Lung (tissue), 17 donors: ENCODE measurements at places on chromosomes 3 and 15.

DNA sequence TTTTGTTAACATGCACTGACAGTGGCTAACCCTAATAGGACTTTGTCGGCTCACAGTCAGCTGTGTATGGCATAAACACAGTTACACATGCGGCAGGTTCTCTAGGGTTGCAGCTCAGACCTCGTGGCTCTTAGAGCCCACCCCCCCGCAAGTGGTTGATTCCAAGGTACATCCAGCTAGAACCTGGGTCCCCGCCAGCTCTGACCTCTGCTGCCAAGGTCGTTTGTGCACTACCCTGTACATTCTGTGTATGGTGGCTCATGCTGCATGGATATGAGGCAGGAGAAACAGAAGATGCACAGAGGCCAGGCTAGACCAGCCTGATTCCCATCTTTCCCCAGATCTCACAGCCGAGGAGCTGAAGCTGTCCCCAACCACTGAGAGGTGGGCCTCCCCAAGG, 25.9 kb downstream of the PRR20G start:
- no peak for DNase-seq

- DNase-seq, result peak; percentile 73
These were observed 5.8 kb downstream of the MYO9A start for GRCh38 chr15:72112116-72112515.

DNA sequence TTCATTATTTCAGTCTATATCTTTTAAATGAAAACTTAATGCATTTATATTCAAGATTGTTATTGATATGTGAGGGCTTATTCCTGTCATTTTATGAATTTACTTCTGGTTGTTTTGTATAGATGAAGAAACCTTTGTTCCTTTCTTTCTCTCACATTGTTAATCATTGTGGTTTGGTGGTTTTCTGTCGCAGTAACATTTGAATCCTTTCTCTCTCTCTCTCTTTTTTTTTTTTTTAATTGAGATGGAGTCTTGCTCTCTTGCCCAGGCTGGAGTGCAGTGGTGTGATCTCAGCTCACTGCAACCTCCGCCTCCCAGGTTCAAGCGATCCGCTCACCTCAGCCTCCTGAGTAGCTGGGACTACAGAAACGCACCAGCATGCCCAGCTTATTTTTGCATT, 22.1 kb downstream of the AGBL1 start:
- DNase-seq, result no peak

- no peak for DNase-seq
These were observed 107.9 kb upstream of the ATP10A start for GRCh38 chr15:25971053-25971452.

GRCh38 chr15:100310041-100310405, 31.8 kb downstream of the ADAMTS17 start:
- peak; percentile 43 for DNase-seq

- no peak for DNase-seq
These were observed 19.5 kb downstream of the MRAS start for GRCh38 chr3:138367911-138368310.
